Cardiac muscle cell (in vitro differentiated cells and primary cell): ENCODE measurements at places on chromosomes 5 and 9. TPM values are rescaled to one million over a fixed set of nuclear protein-coding genes. Genes with fewer than 3 reads are reported as not detected.

DNA sequence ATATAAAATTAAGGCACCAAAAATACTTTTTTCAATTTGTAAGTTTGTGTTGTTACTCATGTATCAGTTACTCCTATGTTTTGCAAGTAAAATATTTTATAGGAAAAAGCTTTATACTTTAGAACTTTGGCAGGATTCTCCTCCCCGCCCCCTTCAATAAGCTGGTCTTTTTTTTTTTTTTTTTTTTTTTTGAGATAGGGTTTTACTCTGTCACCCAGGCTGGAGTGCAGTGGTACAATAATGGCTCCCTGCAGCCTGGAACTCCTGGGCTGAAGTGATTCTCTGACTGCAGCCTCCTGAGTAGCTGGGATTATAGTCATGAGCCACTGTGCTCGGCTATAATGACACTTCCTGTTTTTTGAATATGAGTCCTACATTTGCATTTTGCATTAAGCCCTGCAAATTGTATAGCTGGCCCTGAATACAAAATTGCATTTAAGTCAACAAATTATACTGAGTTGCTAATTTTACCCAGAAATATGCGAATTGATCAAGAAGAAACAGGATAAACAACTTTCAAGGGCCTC, 192.9 kb downstream of the PIK3R1 start:
- DNase-seq, result no peak

- DNase-seq, result peak; percentile 58
Measured at GRCh38 chr5:108386345-108387061, 4.6 kb upstream of the FBXL17 start.

DNA sequence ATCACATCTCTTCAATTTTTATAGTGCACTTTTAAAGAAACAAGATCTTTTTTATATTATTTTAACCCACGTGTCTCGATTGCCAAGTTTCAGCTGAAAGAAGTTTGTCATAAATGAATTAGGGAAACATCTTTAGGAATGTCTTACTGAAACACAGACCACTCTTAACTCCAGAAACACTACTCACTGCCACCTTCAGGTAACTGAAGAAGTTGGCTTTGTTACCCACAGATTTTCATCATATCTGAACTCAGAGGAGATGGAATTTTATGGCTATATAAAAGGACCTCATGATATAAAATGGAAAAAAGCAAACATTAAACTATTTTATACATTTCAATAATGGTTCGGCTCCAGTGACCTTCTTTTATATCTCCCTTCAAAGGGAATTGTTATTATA, 158.0 kb downstream of the SEMA5A start:
- DNase-seq, result no peak

- no peak for DNase-seq
Measured at GRCh38 chr5:65102371-65102975, 333.7 kb downstream of the CWC27 start.

The TLR4 gene
- 0.56 TPM in 1 of 2 replicates, not detected in the other for polyA plus RNA-seq

- peak; percentile 81 for DNase-seq
Measured at GRCh38 chr5:178895615-178896571, at the start of gene ZFP2. ZFP2 (plus strand) TSS chr5:178895913; CDS start chr5:178931314, 35,401 bp downstream.

GRCh38 chr5:58523956-58524355, 32.7 kb downstream of the GAPT start:
- no peak for DNase-seq

DNA sequence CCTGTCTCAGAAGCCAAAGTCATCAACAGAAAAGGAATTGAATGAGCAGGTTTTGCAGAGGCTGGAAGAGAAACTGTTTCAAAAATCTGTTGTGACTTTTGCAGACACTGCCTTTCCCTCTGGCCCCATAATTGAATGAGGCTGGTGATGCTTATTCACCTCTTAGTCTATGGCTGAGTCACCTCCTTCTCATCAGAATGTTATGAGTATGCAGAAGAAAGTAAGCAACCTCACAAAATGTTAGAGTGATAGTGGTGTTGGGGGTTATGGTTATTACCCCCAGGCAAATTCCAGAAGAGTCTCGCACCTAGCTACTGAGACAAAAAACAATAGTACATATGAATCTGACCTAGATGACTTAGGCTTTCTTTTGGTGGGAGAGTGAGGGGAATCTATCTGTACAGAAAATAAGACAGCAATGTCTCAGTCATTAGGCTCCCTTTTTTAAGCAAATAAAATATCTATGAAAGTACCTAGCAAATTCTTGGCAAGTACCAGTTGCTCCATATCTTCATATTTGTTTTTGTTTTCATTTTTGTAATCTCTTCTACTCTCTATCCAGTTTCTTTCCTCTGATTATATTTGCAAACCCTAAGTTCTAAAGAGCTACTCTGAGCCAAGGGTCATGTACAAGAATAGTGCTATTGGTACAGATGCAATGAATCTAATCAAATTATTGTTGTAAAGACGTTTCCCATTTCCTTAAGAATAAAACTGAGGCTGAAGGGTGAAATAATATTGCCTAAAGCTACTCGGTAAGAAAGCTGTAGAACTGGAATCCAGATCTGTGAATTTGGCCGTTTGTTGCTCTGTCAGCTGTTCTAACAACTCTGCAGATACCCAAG, 498.1 kb upstream of the TNC start:
- no peak for DNase-seq

DNA sequence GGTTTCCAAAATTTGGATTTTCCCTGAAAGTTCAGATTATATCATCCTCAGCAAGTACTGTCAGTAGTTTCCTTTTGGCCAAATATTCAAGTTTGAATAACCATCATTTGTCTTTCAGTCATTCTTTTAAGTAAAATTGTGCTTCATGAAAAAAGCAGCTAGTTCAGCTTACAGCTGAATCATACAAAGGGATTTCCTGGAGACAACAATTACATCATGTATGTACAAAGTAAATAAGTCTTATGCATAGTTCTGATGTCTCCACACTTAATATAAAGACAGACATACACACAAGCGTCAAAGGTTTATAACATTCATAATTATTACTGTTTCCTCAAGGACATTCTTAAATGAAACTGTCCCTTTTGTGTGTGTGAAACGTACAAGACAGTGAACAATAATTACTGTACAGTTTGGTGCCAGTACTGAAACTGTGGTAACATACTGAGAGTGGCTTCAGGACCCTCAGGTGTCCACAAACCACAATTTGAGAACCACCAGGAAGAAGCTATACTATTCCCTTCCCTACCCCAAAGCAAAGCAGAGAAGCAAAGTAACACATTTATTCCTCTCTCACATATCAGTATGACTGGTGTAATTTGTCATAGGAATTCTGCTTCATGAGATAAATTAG, 746.6 kb downstream of the TAF11L14 start:
- no peak for DNase-seq
